Left hindlimb (tissue), 1 donor: ENCODE measurements at places on chromosomes 2 and 18.

DNA sequence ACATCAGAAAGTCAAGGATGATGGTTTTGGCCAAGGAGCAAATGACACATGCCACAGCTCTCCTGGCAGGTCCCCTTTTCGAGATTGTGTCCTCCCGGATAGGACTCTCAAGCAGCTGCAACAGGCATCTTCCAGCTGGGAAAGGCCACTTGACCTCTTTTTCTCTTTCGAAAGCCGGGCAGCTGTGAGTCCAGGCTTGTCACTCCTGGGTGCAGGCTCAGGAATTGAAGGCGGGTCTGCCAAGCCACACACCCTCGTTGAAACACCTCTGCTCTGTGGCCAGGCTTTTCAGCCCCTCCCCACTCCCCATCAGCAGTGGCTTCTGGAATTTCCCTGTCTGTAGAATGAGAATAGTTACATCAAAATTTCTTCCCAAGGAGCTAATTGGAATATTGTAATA lies 98.0 kb downstream of the CCDC138 start:
- DNase-seq, result no peak

DNA sequence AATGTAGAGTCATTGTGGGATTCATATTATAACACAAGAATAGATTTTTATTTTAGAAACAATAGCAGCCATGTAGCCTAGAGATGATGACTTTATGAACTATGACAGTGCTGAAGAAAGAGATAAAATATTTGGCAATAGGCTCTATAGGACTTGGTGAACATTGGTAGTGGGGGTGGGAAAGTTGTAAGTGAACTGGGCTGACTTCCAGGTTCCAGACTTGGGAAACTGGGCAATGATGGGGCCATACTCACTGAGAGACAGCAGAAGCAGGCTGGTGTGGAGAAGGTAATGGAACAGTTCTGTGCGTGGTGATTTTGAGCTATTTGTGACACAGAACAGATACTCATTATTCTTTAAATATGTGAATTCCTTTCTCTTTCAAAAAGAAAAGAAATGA lies 470.3 kb upstream of the HNRNPA3 start:
- no peak for DNase-seq

DNA sequence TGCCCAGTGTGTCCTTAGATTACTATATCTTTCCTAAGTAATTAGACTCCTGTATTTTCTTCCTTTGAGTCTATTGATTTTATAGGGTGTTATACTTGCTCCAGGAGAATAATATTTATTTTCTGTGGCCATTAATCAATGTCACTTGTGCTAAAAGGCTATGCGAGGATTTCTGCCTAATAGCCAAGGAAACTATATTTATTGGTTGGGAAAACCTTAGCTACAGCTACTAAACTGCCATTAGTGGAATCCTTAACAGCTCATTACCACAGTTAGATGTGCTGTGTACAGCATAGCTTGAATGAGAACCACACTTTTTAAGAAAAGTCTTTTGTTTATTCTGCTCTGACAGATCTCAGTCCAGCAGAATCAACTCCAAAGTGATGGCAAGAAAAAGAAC lies 537.3 kb downstream of the ERBB4 start:
- no peak for DNase-seq

DNA sequence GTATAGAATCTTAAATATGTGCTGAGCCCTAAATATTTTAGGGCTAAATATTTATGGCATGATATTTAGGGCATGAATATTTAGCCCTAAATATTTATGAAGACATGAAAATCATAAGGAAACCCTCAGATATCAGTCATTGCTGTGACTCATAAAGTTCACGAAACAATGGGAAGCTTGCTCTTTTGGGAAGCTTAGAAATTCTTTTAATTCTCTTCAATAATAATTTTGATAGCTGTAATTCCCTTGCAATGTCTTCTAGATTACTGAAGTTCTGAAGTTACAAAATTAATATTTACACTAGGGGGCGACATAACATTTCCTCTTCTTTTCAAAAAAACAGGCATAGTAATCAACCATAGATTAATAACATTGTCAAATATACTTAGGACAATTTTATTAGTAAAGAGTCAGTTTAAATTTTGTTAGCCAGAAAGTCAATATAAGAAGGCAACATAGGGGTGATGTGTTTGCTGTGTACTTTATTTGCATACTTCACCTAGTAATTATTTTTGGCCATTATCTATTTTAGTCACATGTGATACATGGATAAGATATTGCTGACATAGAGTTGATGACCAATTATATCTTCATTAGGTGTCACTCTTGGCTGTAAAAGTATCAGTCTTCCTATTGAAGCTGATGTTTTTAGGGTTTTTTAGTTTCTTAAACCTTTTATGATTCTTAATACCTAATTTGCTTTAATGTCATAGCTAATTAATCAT lies 13.2 kb downstream of the ZNF804A start:
- DNase-seq, result no peak

DNA sequence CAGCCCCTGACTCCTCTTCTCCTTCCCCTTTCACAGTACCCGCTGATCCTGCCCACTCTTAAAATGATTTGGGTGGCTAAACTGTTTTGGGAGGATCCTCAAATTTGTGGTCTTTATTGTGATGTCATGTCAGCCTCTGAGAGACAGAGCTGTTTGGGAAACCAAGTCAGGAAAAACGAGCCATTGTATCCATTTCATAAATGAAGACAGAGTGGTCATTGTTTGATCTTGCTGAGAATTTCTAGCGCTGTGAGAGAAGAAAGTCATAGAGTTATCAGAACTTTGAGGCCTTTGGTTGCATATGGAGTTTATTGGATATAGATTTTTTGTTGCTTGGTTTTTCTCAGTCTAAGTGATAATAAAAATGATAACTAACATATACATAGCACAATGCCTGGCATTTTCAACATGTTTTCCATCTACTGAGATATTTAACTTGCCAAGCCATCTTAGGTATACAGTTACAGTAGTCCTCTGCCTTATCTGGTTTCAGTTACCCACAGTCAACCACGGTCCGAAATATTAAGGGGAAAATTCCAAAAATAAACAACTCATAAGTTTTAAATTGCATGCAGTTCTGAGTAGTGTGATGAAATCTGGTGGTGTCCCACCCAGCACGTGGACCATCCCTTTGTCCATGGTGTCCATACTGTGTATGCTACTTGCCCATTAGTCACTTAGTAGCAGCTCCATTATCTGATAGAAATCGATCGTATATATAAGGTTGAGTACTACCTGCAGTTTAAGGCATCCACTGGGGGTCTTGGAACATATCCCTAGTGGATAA lies 105.0 kb upstream of the RASGRP3 start:
- DNase-seq, result no peak

DNA sequence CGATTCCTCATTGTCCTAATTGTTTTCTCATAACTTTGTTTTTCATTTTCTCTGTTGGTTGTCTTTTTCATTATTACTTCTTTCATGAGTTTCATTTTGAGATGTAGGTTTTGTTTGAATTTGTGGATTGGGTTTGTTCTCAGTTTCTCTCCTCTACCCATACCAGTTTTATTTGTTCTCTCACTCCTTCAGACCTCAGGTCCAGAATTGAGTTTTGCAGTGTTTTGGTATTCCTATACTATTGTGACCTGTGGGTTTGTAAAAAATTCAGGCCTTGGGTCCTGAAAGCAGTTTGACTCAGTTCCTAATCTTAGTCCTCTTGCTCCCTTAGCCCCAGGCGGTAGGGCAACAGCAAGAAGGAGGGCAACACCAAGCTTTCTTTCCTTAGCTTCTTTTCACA lies 28.3 kb upstream of the UBE2E3 start:
- no peak for DNase-seq

DNA sequence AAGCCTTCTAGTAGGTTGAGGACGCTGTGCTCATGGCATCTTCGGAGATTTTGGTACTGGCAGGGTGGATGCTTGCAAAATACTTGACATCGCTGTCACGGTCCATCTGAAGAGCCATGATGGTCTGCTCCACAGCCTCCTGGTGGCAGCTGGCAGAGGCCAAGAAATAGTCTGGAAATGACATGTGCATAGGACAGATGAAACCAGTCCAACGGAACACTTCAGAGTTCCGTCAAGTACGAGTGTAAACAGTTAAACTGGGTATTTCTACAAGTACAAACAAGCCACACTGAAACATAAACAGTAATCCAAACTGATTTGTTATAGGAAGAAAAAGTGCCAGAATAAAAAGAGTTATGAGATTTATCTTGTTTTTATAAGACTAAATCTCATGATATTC lies 66.6 kb downstream of the PPP4R1 start:
- DNase-seq, result no peak

GRCh38 chr2:54586494-54586893 lies 130.4 kb downstream of the SPTBN1 start:
- DNase-seq, result no peak

GRCh38 chr18:76486038-76486437 lies 9.0 kb downstream of the ZNF516 start:
- no peak for DNase-seq

- no peak for DNase-seq
Observed at GRCh38 chr2:67095121-67095520, 302.0 kb upstream of the ETAA1 start.

DNA sequence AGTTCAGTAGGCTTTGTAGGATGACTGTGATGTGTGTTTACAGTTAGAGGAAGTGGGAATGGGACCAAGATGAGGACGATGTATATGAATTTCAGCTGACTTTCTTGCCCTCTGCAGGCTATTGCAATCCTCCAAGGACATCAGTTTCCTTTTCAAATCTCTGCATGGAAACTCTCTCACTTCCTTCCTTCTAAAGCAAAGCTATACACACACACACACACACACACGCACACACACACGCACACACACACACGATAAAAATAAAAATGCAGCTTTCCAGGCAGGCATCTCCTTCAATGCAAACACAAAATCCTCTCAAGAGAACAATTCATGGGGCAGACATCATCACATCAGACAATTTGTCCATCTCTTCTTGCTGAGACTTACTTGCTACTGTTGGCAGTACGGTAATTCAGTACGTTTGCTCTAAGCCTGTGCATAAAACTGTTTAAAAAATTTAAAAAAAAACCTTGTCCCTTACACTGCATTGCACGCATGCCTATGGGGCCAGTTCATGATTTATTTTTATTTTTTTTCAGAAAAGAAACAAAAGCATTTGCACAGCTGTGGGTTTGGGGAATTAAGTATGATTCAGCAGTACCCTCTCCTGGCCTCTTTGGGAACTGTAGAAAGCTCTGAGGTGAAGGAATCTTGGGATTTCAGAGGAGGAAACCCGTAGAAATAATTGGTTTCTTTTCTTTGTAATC lies 27.1 kb upstream of the ICOS start:
- DNase-seq, result peak; percentile 66

DNA sequence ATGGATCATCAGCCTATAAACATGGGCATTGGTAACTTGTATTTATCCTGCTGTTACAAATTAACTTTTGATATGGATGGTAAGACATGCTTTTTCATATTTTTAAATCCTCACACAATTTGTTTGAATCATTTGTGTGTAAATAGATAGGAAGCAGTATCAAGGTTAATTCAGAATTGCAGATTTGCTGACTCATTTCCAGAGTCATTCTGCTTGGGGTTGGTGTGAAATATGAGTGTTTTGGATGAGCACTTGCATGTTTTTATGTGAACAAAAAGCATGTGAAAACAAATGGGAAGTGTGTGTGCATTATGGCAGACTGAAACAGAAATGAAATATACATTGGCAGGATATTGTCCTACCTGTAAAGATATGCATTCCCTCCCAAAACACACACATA lies 11.8 kb downstream of the CCDC85A start:
- DNase-seq, result no peak

DNA sequence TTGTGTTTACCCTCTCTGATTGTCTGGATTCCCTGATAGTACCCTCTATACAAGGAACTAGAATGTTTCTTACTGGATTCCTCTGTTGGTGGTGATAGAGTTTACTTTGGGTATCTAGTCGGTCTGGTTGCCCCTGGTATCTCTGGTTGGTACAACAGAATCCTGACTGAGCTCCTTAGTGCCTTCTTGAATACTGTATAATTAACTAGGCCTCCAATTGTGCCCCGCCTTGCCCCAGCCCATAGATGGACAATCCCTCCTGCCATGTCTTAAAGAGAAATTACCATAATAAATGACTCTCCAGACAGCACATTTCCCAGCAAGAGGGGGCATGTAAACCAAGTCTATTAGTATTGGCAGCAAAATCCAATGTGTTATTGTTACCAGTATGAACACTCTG lies 2.3 kb downstream of the SCN1A start:
- no peak for DNase-seq

- no peak for DNase-seq
Observed at GRCh38 chr2:231169488-231169887, 28.9 kb upstream of the ARMC9 start.

GRCh38 chr2:212677466-212677865 lies 138.9 kb upstream of the ERBB4 start:
- no peak for DNase-seq

DNA sequence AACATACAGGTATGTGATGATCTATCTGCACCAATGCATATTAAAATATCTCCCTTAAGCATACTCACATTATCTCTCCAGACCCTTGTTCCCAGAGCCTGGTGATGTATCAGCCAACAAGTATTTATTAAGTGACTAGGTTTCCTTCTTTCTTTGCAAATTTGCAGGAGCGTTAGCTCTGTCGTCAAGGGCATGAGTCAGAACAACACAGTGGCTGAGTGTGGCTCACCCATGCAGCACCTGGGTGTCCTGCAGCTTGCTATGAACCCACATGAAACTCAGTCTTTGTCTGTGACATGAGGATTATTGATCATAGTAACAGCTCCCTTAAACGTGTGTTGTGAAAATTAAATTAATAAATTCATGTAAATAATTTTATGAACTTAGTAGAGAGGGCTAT lies 96.6 kb downstream of the PIEZO2 start:
- no peak for DNase-seq

- no peak for DNase-seq
Observed at GRCh38 chr2:121947674-121948073, 192.2 kb downstream of the TSN start.

GRCh38 chr2:239831861-239832489 lies 193.2 kb downstream of the NDUFA10 start:
- DNase-seq, result no peak

- DNase-seq, result peak; percentile 72
Observed at GRCh38 chr2:221571025-221571550, 1.0 kb downstream of the EPHA4 start.

- DNase-seq, result no peak
Observed at GRCh38 chr2:131475831-131476230, at the start of gene TUBA3D. TSS of gene TUBA3D (plus strand) at chr2:131476119. CDS start at chr2:131476200, 81 bp downstream.

- DNase-seq, result peak; percentile 69
Observed at GRCh38 chr2:208072250-208072892, 47.0 kb upstream of the PLEKHM3 start.

- DNase-seq, result peak; percentile 4
Observed at GRCh38 chr2:239292959-239293774, 107.7 kb downstream of the HDAC4 start.

- no peak for DNase-seq
Observed at GRCh38 chr2:236694146-236694888, 124.7 kb downstream of the ACKR3 start.
